ENCODE measurements at places on chromosomes 16 and 17.
A peak's percentile ranks its signal among the peaks of the same experiment; 100 is the strongest.

DNA sequence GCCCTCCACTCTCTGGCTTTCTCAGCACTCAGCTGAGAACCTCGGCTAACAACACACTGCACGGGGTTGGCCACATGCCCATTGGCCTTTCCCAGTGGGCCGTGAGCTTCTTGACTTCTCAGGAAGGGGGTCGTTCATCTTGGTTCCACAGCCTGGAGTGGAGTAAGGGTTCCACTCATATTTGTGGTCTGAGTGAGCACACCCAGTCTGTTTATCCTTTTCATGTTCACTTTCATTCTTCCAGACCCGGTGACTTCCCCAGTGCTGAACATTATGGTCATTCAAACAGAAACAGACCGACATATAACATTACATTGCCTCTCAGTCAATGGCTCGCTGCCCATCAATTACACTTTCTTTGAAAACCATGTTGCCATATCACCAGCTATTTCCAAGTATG is 8.2 kb downstream of the MILR1 start:
- DNase-seq = no peak

GRCh38 chr16:81888520-81889394 is 109.7 kb downstream of the PLCG2 start:
- no peak for DNase-seq

DNA sequence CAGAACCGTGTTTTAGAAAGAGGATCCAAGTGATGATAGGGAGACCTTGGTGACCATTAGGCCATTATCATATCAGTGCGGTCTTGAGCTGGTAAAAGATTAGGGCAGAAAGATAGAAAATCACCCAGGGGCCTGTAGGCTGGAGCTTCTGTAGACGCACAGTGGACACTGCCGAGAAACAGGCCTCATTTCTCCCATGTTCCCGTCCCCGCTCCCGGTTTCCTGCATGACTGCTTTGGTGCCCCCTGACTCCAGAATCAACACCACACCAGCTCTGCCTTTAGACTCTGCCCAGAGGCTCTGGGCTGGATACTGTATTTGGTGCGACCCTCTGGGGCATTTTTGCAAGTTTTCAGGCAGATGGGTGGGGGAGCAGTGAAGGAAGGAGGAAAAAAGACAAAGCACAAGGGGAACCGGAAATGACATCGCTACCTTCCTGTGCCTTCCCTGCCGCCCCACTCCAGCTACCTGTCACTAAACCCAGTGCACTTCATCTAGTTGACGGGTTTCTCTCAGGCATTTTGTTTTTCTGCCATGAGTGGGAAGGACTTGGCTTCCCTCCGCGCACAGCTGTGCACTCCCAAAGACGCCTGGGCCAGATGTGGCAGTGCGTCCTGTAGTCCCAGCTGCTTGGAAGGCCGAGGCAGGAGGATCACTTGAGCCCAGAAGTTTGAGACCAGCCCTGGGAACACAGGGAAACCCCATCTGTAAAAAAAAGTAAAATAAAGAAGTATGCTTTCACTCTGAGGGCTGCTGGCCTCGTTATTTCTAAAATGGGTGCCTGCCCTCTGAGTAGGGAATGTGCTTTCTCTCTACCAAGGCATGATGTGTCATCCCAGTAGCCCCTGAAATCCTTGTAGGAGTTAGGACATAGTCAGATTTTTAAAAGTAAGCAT is 214.1 kb downstream of the RPTOR start:
- no peak for DNase-seq

- no peak for DNase-seq
Measured at GRCh38 chr16:57394444-57394843, 10.1 kb upstream of the CCL17 start.

- no peak for DNase-seq
Measured at GRCh38 chr16:64253096-64253495, 868.8 kb downstream of the CDH11 start.

- DNase-seq = no peak
Measured at GRCh38 chr16:1771864-1772361, 570 bp upstream of the NME3 start.

GRCh38 chr16:53503991-53504663 is 1.1 kb upstream of the AKTIP start:
- DNase-seq = no peak

GRCh38 chr16:78796221-78796866 is 696.9 kb downstream of the WWOX start:
- DNase-seq = no peak

DNA sequence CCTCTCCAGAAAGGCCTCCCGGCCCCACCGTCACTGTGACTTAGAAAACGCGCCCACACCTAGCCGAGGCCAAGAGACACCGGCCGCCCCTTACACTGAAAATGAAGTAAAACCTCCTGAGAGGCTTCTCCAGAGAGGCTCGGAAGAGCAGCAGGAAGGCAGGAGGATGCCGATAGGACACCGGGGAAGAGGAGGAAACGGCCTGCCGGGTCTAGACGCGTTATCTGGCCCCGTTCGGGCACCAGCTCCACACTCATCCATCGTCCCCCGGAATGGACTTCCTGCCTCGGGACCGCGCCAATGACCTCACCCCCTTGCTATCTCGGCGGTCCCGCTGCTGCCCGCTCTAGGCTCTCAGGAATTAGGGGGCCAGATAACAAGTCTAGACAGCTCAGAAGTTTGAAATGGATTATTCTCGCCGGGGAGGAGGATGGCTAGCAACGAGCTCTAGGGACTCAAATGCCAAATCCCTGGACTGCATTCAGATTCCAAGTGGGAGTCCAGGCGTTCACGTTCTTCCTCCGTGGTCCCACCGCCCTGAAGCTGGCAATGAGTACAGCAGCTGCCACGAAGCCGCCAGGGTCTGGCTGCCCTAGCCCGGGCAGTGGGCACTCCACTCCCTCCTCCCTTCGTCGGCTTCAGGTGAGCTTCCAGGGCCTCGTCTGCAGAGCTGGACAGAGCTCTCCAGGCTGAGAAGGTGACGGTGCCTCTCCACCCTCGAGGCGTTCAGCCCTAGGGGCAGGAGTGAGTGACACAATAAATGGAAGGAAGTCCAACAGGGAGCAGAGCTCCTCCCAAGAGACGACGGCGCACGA is 350.9 kb downstream of the FOXL1 start:
- DNase-seq = no peak

GRCh38 chr17:79033741-79034501 is 10.0 kb downstream of the C1QTNF1 start:
- DNase-seq = no peak

GRCh38 chr16:31467151-31467773 is 4.7 kb upstream of the TGFB1I1 start:
- DNase-seq = no peak

- no peak for DNase-seq
Measured at GRCh38 chr16:48247311-48247710, at the start of gene ABCC11. Gene ABCC11, minus strand, starts transcription at chr16:48247539. Its CDS starts 15,618 bp downstream, at chr16:48231921.

DNA sequence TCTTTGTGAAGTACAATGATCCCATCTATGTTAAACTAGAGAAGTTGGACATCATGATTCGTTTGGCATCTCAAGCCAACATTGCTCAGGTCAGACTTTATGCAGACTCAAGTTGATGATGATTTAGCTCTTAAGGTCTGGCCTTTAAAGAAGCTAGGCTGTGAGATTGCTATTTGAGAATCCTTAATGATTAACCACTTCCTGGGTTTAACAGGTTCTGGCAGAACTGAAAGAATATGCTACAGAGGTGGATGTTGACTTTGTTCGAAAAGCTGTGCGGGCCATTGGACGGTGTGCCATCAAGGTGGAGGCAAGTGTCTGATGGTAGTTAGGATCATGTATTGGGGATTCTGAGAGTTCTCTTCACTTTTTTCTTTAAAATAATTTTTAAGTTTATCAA is 40.3 kb downstream of the AP2B1 start:
- no peak for DNase-seq

DNA sequence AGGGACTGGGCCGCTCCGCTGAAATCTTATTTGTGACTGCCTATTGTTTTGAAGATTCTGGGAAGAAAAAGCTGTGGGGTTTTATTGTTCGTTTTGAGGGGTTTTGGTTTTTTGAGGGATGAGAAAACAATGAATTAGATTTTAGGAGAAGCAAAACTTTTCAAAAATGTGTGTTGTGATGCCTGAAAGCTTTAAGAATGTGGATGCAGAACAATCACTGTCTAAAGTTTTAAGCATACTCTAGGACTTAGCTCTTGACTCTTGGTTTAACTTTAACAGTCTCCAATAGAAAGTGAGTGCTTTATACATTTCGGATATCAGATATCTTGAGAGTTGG is 899 bp downstream of the CFAP52 start:
- DNase-seq = no peak

DNA sequence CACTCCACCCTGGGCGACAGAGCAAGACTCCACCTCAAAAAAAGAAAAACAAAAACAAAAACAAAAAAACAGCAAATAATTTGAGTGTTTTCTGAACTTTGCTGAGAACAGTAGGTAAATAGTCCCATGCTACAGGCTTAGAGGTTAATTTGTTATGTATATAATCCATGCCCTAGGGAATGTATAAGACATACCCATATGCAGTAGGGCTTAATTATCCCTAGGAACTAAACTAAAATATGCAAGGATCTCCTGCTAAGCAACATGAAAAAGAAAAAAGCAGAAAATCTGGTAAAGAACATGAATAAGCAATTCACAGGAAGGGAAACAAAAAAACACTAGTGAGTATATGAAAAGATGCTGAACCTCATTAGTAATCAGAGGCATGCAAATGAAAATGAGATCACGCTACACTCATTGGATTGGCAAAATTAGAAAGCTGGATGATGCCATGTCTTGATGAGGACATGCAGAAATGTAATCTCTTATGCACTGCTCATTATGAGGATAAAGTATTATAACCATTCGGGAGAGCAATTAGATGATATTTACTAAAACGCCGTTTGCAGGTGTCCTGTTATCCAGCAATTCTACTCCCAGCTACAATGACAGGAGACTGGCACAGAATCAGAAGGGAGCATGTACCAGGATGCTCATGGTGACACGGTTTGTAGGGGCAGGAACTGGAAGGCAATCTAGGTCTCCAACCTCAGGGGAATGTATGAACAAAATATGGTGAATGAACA is 5.6 kb downstream of the KCTD13 start:
- no peak for DNase-seq

GRCh38 chr16:87926246-87927194 is 9.8 kb downstream of the CA5A start:
- DNase-seq = no peak

GRCh38 chr17:60573236-60574051 is 26.5 kb upstream of the PPM1D start:
- no peak for DNase-seq

DNA sequence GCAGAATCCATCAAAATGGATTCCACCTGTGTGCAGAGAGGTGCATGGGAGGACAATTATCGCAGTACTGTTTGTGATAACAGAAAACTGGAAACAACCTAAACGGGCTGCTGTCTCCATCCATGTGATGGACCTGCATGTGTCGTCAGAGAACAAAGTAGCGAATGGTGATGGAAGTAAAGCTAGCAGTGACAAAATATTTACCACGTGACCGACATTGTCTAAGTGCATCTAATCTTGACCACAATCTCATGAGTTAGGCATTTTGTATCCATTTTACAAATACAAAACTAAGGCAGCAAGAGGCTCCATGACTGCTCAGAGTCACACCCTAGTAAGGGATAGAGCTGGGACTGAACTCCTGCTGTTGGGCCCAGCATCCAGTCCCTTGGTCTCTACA is 187.3 kb downstream of the LGALS9B start:
- no peak for DNase-seq

DNA sequence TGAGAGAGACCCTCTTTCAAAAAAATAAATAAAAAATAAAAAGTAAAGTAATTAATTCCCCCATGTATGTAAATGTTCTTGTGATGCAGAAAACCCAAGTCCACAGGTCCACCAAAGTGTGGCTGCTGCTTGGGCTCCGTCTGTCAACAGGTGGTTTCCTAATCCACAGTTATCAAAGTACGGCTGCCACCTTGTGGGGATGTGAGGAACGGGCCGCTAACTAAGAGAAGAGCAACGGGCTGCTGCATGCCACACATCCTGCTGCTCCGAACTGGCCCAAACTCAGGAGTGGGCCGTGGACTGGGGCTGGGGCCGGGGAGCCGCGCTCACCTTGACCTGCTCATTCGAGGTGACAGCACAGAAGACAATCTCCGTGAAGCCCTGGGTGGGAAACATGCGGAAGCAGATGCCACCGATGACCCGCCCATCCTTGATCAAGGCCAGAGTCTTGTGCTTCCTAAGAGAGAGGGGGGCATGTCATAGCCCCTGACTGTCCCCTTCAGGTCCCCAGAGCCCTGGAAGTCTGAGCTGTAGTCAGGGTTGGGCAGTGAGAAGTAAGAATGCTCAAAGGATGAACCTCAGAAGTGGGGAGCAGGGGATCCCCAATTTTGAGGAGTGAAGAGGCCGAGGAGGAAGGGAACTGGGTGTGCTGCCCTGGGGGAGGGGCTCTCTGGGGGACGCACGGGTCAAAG is 4.3 kb downstream of the KAT2A start:
- peak; percentile 42 for DNase-seq

DNA sequence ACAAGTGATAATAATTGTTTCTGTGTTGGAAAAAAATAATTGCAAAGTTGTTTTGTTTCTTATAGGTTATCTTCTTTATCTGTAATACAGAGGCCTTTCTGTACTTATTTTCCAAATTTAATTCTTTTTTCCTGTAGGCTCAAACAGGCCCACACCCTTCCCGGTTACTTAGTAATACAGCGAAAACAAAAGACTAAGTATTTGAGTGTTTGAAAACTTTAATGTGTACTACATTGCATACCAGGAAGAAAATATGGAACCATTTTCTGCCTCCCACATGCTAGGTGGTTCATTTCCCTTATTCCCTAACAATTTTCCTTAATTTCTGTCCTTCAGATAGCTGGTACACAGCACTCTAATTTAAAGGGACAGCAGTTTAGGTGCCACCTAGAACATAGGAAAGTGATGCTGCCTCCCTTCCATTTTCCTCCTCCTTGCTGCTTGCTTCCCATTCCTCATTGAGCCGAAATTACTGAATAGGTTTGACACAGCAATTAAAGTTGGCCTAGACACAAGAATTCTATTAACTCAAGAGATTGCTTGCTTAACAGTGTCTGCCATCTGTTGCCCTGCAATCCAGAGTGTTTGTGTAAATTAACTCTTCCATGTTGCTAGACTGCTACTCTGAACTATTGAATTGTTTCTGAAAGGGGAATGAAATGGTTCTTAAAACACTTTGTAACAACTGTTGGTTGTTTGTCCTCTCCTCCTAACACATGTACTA is 24.2 kb downstream of the CYB5B start:
- DNase-seq = no peak

DNA sequence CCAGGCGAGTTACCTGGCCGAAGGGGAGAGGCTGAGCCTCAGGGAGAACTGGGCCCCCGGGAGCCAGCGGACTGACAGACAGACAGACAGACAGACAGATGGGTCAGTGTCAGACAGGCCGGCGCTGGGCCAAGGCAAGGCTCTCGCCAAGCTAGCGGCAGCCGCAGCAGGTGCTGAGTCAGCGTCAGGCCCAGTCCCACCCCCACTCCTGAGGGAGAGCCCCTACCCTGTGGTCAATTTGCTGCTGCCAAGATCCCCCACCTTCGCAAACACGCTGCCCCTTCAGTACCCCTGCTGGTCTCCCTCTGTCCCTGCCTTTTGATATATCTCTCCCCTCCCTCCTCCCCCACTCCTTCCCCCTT is 1.5 kb downstream of the FGF11 start:
- no peak for DNase-seq

- DNase-seq = no peak
Measured at GRCh38 chr17:73020110-73020509, 72.4 kb downstream of the SLC39A11 start.
